ENCODE measurements at places on chromosomes 13 and 19.

GRCh38 chr13:66154354-66154753 is 1075.8 kb downstream of the PCDH9 start:
- no peak for DNase-seq

DNA sequence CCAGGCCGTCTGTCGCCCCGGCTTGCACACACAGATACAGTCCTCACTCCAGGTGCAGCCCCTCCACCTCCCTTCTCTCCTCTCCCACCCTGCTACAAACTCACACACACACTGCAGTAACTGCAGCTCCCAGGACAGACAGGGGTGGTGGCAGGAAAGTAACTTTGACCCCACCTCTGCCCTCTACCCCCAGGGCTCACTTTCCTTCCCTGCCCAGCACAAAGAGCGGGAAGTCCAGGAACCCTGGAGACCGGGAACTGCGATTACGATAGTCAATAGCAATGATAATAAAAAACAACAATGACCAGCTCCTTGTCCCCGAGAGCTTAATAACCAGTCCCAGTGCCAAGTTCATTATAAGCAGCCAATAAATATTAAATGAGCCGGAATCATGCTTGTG is at the start of gene CEACAM20:
Gene CEACAM20 (minus strand): TSS at position 140 of the 400 bp plus-strand sequence. CDS start 166 bp downstream, outside the sequence.
- DNase-seq: no peak

DNA sequence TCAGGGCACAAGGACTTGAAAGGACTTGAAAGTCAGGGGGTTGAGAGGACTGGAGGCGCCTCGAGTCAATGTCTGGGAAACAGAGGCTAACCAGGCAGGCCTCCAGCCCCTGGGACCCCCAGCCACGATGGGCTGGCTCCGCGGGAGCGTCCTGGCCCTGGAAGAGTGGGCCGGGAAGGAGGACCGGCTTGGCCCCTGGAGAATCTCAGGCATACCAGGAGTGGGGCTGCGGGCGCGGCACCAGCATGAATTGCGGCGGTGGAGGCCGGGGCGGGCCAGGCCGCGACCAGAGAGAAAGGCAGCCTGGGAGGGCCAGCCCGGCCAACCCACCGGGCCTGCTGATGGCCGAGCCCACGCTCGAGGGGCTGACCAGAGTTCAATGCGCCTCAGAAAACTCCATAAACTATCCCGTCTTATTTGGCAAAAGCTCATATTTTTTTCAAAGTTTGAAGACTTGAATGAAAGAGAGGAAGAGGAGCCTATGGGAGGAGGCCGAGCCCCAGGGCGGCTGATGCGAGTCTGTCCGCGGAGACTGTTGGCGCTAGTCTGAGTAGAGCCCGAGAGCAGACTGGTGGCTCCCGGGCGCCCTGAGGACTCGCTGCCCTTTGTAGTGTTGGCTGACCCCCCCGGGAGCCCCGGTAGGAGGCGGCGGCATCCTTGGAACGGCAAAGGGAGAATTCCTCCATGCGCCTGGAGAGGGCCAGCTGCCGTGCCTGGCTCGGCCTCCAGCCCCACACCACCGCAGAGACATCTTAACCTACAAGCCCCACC is 68.0 kb downstream of the MLLT1 start:
- no peak for DNase-seq

DNA sequence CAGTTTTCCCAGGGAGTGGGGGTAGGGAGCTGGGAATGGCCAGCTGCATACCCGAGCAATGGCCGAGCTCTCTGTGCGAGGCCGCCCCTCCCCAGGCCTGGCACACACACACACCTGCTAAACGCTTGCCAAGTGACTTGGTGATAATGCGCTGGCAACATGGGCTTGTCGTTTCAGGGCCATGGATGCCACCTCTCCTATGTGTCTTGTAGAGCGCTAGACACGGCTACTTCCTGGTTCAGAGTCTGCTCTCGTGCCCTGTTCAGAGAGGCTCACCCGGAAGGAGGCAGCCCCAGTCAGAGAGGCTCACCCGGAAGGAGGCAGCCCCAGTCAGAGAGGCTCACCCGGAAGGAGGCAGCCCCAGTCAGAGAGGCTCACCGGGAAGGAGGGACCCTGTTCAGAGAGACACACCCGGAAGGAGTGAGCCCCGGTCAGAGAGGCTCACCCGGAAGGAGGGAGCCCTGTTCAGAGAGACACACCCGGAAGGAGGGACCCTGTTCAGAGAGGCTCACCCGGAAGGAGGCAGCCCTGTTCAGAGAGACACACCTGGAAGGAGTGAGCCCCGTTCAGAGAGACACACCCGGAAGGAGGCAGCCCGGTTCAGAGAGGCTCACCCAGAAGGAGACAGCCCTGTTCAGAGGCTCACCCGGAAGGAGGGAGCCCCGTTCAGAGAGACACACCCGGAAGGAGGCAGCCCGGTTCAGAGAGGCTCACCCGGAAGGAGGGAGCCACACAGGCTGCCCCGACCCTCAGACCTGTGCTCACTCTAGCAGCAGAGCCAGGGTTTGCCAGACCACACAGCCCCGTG is 4.2 kb downstream of the ADPRHL1 start:
- no peak for DNase-seq

DNA sequence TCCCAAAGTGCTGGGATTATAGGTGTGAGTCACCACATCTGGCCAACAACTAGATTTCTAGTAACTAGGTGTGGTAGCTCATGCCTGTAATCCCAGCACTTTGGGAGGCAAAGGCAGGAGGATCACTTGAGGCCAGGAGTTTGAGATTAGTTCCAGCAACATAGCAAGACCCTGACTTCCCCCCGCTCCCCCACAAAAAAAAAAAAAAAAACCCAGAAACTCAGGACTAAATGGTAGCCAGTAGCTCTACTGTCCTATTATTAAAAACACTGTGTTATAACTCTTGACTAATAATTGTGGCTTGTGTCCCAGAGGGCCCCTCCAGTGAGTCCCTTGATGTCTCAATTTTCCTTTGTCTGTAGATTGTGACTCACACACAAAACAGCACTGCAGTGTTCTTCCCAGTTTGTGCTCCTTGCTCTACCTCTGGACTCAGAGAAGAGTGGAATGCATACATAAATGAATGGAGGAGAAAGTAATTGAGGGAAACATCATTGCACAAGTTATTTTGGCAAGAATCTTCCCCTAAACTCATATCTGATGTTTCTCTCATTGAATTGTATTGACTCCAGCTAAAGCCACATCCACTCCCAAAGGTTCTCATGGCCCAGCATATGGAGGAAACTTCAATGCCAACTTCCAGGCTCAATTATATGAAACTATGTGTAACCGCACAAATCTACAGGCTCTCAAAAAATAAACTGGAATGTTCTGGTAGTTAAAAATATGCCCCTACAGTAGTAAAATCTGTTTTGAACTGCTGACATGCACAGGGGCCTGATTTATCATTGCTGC is 8.8 kb downstream of the TPT1 start:
- DNase-seq: no peak

GRCh38 chr13:102628559-102628958 is 31.8 kb downstream of the TPP2 start:
- DNase-seq: no peak

DNA sequence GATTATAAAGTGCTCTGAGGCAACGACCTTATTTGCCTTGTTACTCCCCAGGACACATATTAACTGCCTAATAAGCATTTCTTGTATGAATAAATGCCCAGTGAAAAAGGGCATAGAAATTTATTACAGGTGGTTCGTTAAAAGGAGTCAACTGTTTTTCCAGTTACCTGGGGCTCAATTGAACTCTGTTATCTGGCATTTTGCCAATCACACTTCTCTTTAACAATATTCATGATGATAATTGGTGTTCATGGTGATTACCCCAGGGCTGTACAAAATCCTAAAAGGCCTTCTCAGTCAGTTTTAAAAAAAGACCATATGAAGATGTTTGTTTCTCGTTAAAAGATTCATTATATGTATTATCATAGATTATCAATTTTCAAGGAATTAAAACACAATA is 57.1 kb downstream of the KL start:
- DNase-seq: no peak

- no peak for DNase-seq
Observed at GRCh38 chr13:38045278-38046048, 175.9 kb upstream of the TRPC4 start.

- peak; percentile 47 for DNase-seq
Observed at GRCh38 chr19:20247016-20247683, 80.1 kb downstream of the ZNF486 start.

DNA sequence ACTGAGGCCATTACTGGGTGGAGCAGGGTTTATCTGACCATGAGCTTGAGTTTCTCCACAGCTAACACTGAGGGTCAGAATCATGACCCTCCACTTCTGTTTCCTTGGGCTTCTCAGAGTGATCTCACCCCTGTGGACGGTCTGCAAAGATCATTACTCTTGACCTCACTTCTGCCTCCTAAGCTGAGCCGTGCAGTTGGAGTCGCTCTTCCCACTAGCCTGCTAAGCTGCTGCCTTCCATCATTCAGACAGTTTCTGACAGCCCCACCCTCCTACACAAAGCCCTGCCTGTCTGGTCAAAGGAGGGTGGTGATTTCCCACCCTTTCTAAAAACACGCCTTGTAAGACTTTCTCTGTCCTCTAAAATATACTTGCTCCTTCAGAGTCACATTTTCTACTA is 9.3 kb upstream of the FRY start:
- DNase-seq: no peak

- DNase-seq: no peak
Observed at GRCh38 chr13:108315273-108315672, 45.8 kb downstream of the TNFSF13B start.

DNA sequence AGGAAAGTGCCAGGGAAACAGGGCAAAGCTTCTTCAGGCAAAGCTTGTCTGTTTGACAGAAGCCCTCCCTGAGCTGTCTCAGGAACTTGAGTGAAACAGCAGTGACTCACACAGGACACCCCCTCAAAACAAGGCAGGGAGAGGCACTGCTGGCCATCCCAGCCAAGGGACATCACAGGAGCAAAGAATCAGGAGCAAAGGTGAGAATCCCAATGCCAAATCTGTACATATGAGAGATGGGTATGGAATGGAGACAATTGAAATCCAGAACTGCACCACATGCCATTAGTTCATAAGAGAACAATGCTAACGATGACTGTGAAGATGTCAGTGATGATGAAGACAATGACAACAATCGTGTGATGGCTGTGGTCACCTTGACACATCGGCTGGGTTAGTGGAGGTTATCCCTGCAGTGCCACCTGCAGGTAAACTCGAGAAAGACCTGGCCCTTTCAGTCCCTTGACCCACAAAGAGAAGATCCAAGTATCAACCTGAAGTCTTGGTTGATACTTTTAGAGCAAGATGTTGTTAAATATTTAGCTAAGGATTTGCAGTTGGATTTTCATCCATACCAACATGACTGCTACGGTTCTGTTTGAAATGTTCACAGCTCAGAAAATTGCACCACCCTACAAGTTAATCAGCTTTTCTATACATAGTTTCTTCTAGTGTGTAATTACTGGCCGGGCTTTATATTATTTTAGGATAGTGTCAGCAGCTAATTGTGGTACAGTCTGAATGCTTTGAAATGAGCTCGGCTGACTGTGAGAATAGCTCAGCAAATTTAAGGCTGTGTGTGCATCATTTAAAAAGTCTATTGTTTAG is 42.0 kb upstream of the IPO5 start:
- DNase-seq: no peak

DNA sequence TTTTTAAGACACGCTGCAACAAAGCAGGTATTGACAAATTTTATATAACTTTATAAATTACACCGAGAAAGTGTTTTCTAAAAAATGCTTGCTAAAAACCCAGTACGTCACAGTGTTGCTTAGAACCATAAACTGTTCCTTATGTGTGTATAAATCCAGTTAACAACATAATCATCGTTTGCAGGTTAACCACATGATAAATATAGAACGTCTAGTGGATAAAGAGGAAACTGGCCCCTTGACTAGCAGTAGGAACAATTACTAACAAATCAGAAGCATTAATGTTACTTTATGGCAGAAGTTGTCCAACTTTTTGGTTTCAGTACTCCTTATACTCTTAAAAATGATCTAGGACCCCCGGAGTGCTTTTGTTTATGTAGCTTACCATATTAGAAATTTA is 1.2 kb downstream of the BRCA2 start:
- no peak for DNase-seq

- no peak for DNase-seq
Observed at GRCh38 chr13:51262501-51263211, 40.5 kb downstream of the FAM124A start.

DNA sequence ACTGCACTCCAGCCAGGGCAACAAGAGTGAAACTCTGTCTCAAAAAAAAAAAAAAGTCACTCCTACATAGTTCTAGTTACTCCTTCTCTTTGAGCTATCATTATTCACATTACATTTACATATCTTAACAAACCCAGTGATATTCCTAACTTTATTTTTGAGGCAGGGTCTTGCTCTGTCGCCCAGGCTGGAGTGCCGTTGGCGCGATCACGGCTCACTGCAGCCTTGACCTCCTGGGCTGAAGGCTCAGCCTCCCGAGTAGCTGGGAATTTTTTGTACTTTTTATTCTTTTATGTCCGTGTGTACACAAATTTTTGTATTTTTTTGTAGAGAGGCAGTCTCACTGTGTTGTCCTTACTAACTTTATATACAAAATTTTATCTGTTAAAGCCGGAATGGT is 587 bp upstream of the RPS15 start:
- no peak for DNase-seq

GRCh38 chr13:40330950-40331349 is 335.5 kb downstream of the FOXO1 start:
- DNase-seq: no peak
